ENCODE measurements at places on chromosomes 1 and 21. TPM values are rescaled to one million over a fixed set of nuclear protein-coding genes. Genes with fewer than 3 reads are reported as not detected.
A peak's percentile ranks its signal among the peaks of the same experiment; 100 is the strongest.

GRCh38 chr1:2583871-2584351 is 2.7 kb upstream of the PRXL2B start:
- H3K27ac ChIP-seq, result no peak overlapping the region
- H3K4me1 ChIP-seq, result no peaks in the 10 kb centered on the region
- no peak for DNase-seq
- H3K4me3 ChIP-seq, result no peak overlapping the region

DNA sequence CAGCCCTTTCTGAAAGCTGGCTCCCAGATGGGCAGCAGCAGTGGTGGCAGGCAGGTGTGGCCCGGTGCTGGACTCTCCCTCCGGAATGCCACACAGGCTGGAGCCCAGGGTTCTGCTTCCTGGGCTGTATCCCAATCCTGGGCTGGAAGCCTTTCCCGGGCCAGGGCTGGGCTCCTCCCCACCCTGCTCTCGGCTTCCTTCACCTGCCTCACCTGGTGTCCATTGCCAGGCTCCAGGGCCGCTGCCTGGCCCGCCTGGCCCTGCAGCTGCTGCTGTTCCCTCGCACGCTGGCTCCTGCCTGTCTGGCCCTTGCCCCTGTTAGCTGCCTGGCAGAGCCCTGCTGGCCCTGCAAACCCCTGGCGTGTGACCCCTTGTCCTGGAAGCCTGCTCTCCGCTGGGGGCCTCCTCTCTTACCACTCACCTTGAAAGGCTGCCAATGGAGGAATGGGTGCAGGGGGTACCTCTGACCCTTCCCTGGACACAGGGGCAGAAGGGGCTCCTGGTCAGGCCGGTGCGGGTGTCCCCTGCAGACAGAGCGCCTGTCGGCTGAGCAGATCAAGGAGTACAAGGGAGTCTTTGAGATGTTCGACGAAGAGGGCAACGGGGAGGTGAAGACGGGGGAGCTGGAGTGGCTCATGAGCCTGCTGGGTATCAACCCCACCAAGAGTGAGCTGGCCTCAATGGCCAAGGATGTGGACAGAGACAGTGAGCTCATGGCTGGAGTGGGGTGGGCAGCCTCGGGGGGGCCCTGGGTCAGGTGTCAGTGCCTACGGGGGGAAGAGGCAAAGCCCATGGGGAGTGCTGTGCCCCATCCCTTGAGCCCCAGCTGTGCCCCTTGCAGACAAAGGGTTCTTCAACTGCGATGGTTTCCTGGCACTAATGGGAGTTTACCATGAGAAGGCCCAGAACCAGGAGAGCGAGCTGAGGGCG is 1.1 kb downstream of the CALML6 start:
- no peak overlapping the region for H3K27ac ChIP-seq
- H3K4me1 ChIP-seq, result peaks cover 11% of the 10 kb centered on the region
- H3K36me3 ChIP-seq, result no peaks in the 10 kb centered on the region
- peak; percentile 53 for DNase-seq

DNA sequence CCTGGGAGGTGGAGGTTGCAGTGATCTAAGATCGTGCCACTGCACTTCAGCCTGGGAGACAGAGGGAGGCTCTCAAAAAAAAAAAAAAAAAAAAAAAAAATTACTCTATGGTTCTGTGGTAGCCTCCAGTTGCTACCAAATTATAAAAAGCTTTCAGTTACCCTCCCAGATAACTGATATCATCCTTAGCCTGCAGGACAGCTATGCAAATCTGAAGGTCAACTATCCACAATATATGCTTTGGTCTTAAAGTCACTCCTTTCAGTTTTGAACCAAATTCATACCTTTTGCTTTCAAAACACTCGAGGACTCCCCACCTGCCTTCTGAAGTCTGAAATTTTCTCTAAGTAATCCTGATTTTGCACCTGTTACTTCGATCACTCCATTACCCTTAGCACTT is 3.1 kb downstream of the MIXL1 start:
- H3K36me3 ChIP-seq, result no peaks in the 10 kb centered on the region
- no peaks in the 10 kb centered on the region for H3K4me1 ChIP-seq
- H3K27ac ChIP-seq, result no peak overlapping the region

The SYT11 gene
- 14.0 TPM for total RNA-seq

DNA sequence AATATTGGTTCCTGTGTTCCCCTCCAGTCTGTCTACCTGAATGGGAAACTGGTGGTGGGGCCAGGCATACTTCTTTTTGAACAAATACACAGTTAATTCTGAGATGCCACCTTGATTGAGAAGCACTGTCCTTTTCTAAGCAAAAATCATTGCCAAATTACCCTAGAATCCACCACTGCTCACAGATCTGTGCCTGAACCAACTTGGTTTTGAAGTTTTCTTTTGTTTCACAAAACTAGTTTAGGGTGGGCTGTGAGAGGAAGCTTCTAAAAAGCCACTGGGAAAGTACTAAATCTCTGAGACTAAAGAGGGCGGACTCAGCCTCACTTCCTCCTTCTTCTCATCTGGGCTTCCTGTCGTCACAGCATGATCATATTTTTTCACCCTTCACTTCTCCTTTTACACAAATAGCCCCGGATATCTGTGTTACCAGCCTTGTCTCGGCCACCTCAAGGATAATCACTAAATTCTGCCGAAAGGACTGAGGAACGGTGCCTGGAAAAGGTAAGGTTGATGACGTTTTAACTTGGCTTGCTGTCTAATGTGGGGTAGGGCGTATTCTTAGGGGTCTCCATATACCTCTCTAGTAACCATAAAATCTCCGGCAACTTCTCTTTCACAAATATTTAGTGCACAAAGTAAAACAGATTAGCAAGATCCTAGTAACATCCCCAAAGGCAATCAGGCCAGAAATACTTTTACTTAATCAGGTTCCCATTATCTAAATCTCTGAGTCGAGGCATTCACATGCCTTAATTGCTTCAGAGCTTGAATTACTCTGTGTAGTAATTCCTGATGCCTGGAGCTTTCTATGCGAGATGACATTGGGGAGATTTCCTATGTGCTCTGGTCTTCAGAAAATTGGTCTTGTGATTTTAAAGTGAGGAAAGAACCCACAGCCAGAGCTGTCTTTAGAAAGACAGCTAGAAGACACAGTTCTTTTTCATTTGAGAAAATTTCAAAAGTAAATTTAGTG is at the start of gene CD53:
Gene CD53 (plus strand): TSS at position 404 of the 976 bp plus-strand sequence. CDS start 18,261 bp downstream, outside the sequence.
- DNase-seq, result no peak
- no peak within 1 kb of the TSS for H3K27ac ChIP-seq
- no peaks in the 10 kb centered on the region for H3K4me1 ChIP-seq
- no peaks in the 10 kb centered on the region for H3K36me3 ChIP-seq
- no peaks in the 10 kb centered on the region for H3K27me3 ChIP-seq
- peak within 1 kb of the TSS; percentile 13 for H3K4me3 ChIP-seq

The PIK3C2B gene
- total RNA-seq, result 15.0 TPM

DNA sequence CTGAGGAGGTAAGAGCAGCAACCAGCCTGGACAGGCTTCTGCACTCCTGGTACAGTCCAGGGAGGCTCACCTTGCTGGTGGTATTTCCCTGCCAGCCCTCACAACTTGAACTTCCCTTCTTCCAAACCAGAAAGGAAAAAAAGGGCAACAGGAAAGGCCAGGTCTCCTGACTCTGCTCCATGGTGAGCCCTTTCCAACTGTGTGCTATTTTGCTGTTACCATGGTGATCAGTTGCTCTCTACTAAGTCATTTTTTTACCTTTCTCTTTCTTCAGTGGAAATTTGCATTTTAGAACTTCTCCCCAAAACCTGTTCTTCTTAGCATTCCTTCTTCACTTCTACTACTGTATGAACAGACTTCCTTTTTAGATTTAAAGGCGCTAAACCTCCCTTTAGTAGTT is 164.3 kb downstream of the GRIK1 start:
- DNase-seq, result no peak
- no peaks in the 10 kb centered on the region for H3K36me3 ChIP-seq
